Colonic mucosa (tissue), 4 donors: ENCODE measurements at places on chromosomes 4 and X.

DNA sequence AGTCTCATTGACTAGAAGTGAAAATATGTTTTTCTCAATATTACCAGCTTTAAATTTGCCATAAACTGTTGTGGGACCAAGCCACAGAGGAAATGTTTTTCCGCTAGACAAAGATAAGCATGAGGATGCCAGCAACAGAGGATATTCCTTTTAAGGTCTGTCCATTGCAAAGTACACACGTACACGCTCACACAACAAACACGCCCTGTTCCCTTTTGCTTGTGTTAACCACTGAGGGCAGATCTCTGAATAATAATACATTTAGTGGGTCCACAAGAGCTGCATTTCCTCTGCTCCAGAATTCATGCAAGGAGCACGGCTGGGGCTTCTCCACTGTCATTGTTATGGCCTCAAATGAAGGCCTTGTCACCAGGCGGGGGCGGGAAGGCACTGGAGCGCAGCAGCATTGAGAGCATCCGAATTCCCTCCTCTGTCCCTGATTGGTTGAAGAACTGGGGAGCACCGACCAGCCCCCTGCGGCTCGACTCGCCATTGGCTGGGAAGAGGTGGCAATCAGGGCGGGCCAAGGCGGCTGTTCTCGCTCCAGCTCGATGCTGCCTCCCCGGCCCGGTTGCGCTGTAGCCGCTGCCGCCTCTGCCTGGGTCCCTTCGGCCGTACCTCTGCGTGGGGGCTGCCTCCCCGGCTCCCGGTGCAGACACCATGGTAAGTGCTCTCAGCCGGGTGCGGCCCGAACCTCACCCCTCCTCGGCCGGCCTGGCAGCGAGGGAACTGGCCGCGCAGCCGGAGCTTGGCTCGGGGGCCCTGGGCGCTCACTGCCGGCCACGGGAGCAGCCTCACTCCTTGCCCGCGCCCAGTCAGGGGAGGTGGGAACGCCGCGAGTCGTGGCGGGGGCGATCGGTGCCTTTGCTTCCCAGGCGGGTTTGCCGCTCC lies at the start of gene GUCY1B1:
GUCY1B1 (plus strand) TSS at position 541 of the 891 bp plus-strand sequence; CDS start at position 661, 120 bp downstream.
- peak; percentile 76 for DNase-seq

DNA sequence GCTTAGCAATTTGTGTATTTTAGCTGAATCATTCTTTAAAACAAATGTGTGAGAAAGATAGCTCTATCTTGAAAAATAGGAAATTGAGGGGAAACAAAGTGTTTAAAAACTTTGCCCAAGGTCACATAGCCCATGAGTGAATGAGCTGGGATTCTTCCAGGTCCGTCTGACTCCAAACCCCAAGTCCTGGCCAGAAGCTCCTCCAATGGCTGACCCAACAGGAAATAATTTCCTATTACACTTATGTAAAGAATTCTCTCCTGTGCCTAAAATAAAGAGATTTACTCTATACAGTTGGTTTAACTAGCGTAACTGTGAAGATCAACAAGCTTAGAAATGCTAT lies 287.6 kb downstream of the ARHGAP24 start:
- no peak for DNase-seq

- DNase-seq: no peak
These were observed 3.4 kb downstream of the GALNT7 start for GRCh38 chr4:173171987-173172386.

- DNase-seq: no peak
These were observed 25.8 kb downstream of the OTUD6A start for GRCh38 chrX:70087857-70088630.

- no peak for DNase-seq
These were observed 109.8 kb downstream of the NYX start for GRCh38 chrX:41556958-41557357.

DNA sequence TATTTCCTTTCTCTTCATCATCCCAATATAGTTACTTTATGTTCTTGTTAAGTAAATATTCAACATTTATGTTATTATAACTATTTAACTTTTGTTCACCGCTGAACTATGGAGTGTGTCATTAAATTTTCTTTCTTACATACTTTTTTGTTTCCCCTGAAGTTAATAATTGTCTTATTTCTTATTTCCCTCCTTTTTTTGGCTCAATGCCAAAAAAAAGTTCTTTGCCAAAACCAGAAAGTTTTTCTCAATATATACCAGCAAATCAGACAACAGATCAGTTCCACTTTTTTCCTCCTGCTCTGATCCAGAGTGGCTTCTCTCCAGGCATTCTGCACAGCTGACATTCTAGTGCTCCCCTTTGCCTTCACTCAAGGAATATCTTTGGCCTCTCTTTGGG lies 187.0 kb upstream of the PPARGC1A start:
- DNase-seq: no peak

GRCh38 chr4:87465739-87466366 lies 43.5 kb downstream of the NUDT9 start:
- no peak for DNase-seq

DNA sequence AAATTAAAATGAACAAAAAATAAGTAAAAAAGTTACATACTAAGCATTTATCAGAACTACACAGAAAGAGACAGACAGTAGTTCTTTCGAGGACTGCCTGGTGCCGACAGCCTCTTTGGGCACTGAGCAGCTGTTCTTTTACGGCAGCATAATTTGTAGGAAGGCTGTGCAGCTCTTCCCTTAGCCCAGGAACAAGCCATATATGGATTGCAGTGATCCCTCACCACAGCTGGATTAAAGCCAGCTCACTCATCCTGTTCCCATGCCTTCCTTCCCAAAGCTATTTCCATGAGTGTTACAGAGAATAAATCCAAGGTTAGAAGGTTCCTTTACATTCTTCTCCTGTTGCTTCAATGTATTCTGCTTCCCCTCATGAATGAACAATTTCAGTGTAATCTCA lies 71.7 kb downstream of the DDX60L start:
- peak; percentile 40 for DNase-seq

DNA sequence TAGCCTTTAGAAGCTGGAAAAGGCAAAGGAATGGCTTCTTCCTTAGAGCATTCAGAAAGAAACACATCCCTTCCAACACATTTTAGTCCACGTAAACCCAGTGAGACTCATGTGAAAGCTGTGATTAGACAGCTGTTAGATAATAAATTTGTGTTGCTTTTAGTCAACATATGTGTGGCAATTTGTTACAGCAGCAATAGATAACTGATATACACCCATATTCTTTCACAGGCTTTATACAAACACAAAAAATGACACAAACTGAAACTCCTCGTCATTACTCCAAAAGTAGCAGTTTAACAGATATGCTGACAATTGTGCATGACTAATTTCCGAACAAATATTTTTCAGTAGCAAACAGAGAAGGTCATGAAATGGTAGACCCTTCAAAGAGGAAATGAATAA lies 65.3 kb downstream of the ANTXR2 start:
- DNase-seq: no peak

- no peak for DNase-seq
These were observed 120.2 kb upstream of the NDP start for GRCh38 chrX:44093431-44093830.

- no peak for DNase-seq
These were observed 123.4 kb downstream of the SPCS3 start for GRCh38 chr4:176443117-176443516.

GRCh38 chr4:155777971-155778735 lies 19.3 kb downstream of the GUCY1B1 start:
- no peak for DNase-seq

DNA sequence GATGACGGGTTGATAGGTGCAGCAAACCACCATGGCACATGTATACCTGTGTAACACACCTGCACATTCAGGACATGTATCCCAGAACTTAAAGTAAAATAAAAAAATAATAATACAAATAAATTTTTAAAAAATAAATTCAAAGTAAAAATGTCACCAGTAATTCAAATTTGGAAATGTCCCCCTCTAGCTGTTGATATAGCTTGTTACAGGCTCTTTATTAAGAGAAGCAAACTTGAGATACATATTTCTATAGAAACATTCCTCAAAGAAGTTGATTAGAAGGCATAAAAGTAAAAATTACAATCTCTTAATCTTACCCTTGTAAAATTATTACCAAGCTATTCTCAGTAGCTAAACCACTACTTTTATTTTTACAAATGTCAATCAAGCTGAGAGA lies 1397.0 kb downstream of the FAM133A start:
- no peak for DNase-seq

DNA sequence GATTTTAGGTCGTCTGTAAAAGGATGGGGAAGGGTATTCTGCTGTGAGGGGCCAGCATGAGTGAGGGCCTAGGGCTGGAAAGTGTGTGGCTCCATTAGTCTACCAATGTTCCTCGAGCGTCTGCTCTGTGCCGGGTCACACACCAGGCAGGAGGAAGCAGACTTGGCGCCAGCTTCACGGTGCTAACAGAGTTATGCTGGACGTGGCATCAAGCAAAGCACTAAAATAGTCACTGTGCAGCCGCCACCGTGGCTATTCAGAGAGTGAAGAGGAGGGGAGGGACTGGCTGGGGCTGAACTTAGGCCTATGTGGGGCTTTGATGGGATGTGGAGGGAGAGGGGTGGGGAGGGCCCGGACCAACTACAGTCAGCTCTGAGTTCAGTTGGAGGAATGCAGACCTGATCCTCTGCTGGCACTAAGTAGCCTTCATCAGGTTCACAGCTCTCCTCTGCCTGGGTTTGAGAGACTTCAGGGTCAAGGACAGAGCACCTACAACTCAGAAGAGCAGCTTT lies 83.9 kb upstream of the MSX1 start:
- no peak for DNase-seq

DNA sequence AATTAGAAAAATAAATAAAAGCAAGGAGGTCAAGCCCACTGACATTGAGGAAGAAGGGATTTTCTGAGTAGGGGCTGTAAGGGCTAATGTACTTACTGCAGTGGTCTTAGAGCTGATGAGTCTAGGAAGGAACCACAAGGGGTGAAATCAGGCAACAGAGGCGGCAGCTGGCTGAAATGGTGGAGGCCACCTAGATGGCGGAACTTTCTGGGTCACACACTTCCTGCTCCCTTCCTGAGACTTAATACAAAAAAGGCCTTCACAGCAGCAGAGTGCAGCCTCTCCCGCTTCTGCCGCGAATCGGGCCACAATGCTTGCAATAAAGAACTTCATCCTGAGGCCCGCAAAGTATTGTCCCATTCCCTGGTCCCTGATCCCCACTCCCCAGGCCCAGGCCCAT lies 15.4 kb downstream of the SNX12 start:
- DNase-seq: no peak

- DNase-seq: no peak
These were observed 701.2 kb upstream of the LCORL start for GRCh38 chr4:18722748-18723191.

DNA sequence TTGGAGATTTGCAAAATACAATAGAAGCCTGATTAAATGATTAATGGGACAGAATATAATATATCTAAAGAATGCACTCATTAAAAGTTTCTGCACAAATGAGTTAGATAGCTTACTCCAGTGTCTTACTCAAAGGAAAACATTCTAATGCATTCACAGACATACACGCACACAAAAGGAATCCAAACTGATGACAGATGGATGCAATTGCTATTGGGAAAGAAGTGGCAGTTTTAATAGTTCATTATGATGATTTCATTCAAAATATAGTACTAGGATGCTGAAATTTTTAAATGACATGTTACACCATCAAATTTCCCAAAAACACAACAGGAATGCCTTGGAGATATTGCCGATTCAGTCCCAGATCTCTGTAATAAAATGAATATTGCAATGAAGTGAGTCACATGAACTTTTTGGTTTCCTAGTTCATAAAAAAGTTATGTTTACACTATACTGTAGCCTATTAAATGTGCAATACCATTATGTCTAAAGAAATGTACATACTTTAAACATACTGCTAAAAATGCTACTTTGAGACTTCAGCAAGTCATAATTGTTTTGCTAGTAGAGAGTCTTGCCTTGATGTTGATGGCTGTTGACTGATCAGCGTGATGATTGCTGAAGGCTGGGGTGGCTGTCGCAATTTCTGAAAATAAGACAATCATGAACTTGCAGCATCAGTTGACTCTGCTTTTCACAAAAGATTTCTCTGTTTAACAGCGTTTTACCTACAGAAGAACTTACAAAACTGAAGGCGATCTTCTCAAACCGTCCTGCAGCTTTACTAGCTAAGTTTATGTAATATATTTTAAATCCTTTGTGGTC lies 45.6 kb downstream of the BBS12 start:
- DNase-seq: no peak

DNA sequence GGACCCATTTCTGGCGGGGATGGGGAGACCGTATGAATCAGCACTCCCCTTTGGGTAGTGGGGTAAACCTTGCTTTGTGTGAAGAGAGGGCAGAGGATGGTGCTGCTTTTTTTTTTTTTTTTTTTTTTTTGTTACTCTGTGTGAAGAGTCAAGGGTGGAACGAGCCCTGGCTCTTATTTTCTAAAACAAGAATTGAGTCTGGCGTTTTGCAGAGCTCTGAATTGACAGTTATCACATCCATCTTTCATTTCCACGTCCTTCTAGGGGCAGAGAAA lies 1.2 kb downstream of the SLAIN2 start:
- DNase-seq: no peak

GRCh38 chr4:186167605-186168004 lies 23.8 kb upstream of the CYP4V2 start:
- DNase-seq: no peak

- no peak for DNase-seq
These were observed 92.9 kb downstream of the EGF start for GRCh38 chr4:110005461-110006056.

- no peak for DNase-seq
These were observed 23.2 kb downstream of the APOO start for GRCh38 chrX:23884427-23885024.

GRCh38 chr4:73676861-73677323 lies 56.7 kb upstream of the RASSF6 start:
- no peak for DNase-seq

DNA sequence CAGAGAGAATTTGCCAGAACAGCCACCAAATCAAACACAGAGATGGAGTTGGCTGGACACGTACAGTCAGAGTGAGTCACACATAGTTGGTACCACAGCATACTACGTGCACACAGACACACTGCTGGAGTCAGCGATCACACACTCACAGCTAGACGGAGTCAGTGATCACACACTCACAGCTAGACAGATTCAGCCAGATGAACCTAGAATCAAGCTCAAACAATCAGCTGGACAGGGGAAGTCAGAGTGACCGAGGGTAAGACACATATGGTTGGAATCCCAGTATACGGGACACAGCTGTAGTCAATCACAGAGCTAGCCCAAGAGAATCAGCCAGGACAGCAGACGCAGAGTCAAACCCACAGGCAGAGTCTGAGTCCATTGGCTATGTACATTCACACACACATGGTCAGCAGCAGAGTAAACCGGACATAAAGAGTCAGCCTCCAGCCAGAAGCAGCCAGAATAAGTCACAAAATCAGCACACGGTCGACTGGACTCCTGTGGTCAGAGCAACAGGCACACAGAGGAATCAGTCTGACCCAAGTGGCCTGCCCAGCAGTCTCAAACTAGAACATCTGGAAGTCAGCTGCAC lies 4.6 kb downstream of the SLC38A5 start:
- DNase-seq: no peak

GRCh38 chr4:122739174-122739573 lies 6.7 kb downstream of the BBS12 start:
- no peak for DNase-seq

- DNase-seq: no peak
These were observed 34.7 kb upstream of the SPON2 start for GRCh38 chr4:1207157-1207470.
